RWPE2 (cell line): ENCODE measurements at places on chromosomes 1 and 21.

DNA sequence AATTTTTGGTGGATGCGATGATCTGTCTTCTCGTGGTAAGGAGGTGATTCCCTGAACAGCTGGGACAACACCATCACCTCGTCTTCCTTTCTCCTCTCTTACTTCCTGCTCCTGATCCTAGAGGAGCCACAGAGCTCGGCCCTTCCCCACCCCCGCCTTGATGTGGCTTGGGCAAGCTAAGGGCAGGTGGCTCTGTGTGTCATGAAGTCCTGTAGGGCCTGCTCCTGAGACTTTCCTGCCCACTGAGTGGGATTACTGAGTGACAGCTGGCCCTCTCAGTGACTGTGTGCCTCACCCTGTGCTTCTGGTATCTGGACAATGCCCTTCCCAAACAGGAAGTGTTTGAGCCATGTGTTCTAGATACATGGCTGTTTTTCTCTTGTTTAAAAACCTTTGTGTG lies 153.0 kb downstream of the KCNJ6 start:
- H3K4me3 ChIP-seq: no peak overlapping the region
- no peaks in the 10 kb centered on the region for H3K27me3 ChIP-seq
- H3K36me3 ChIP-seq: no peaks in the 10 kb centered on the region
- H3K27ac ChIP-seq: no peak overlapping the region
- no peak for DNase-seq
- peaks cover 29% of the 10 kb centered on the region for H3K4me1 ChIP-seq

- no peaks in the 10 kb centered on the region for H3K4me1 ChIP-seq
- no peak for DNase-seq
- no peak overlapping the region for H3K27ac ChIP-seq
- H3K4me3 ChIP-seq: no peak overlapping the region
- no peaks in the 10 kb centered on the region for H3K27me3 ChIP-seq
Measured at GRCh38 chr1:34129630-34130029, 35.4 kb downstream of the CSMD2 start.

- H3K4me3 ChIP-seq: no peak overlapping the region
- H3K27me3 ChIP-seq: no peaks in the 10 kb centered on the region
- DNase-seq: no peak
- no peak overlapping the region for H3K27ac ChIP-seq
- no peaks in the 10 kb centered on the region for H3K4me1 ChIP-seq
Measured at GRCh38 chr1:71785000-71785399, 497.3 kb downstream of the NEGR1 start.

- H3K4me3 ChIP-seq: no peak overlapping the region
- H3K27me3 ChIP-seq: no peaks in the 10 kb centered on the region
- peaks cover 6% of the 10 kb centered on the region for H3K4me1 ChIP-seq
- H3K36me3 ChIP-seq: peaks cover 79% of the 10 kb centered on the region
- no peak for DNase-seq
- H3K27ac ChIP-seq: no peak overlapping the region
Measured at GRCh38 chr1:93113127-93113526, 34.0 kb downstream of the MTF2 start.

- H3K4me3 ChIP-seq: peak overlapping the region; percentile 57
- H3K27me3 ChIP-seq: no peaks in the 10 kb centered on the region
- H3K36me3 ChIP-seq: no peaks in the 10 kb centered on the region
- peak overlapping the region; percentile 68 for H3K27ac ChIP-seq
- no peak for DNase-seq
Measured at GRCh38 chr1:184387069-184387475, 243 bp downstream of the C1orf21 start.

- no peaks in the 10 kb centered on the region for H3K4me1 ChIP-seq
- H3K27me3 ChIP-seq: no peaks in the 10 kb centered on the region
- no peak for DNase-seq
- H3K36me3 ChIP-seq: no peaks in the 10 kb centered on the region
- H3K4me3 ChIP-seq: no peak overlapping the region
Measured at GRCh38 chr1:6923955-6924881, 139.0 kb downstream of the CAMTA1 start.
